ENCODE measurements at places on chromosomes 1 and 21. TPM values are rescaled to one million over a fixed set of nuclear protein-coding genes. Genes with fewer than 3 reads are reported as not detected.

The ERICH3 gene
- total RNA-seq: not detected

The MX2 gene
- total RNA-seq: 1.4 TPM

DNA sequence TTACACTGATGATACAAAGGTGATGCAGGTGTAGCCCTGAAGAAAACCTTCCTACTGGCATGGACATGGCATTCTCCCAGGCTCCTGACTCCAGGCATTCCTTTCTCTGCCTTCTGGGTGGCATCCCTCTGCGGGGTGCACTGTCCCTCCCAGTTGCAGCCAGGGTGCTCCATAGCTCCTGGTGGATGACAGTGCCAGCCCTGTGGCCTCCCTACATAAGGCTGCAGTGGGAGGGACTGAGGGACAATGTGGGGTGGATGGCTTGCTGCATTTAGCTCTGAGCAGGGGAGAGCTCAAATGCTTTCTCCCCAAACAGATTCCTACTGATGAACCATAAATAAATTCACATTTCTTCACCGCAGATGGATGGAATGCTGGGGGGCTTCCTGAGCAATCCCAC, 97.0 kb upstream of the GJB5 start:
- no peak for DNase-seq

GRCh38 chr1:7097938-7098592, 312.8 kb downstream of the CAMTA1 start:
- no peak for DNase-seq

DNA sequence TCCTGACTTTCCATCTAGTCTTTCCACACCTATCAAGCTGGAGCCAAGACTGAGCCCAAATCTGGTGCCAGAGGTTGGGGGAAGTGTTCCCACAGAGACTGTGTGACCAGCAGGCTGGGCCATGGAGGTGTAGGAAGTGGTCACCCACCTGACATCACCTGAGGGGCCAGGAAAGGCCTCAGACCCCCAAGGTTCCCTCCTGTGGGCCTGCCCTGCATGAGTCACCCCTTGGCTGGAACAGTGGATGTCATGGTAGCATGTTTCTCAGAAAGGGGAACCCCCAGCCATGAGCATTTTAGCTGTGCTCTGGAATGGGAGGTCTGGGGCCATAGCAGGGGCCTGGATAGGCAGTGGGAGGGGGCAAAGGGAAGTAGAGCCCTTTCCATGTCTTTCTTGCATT, 5.7 kb upstream of the TNFRSF8 start:
- DNase-seq: no peak

DNA sequence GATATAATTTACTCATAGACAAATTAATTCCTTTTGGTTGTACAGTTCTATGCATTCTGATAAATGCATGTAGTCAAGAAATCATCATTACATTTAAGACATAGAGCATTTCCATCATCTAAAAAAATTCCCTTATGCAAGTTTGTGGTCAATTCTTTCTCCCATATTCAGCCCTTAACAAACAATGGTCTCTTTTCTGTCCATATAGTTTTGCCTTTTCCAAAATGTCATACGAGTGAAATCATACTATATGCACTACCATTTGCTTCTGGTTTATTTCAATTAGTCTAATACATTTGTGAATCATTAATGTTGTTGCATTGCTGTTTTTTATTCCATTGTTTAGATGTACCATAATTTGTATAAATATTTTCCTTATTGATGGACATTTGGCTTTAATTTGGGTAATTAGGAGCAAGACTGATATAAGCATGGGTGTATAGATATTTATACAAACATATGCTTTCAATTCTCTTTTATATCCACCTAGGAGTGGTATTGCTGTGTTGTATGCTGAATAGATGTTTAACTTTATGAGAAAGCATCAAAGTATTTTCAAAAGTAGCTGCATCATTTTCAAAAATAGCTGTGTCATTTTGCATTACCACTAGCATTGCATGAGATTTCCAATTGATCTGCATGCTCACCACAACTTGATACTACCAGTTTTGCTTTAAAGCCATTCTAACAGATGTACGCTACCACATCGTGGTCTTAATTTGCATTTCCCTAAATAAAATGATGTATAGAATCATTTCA, 397.0 kb upstream of the ADAMTS5 start:
- DNase-seq: no peak
